Activated CD8-positive, alpha-beta memory T cell treated with anti-CD3 and anti-CD28 coated beads, Interleukin-2, amount 10 ng/mL, durations not matched to agents 7 days and 5 days (primary cell): ENCODE measurements at places on chromosomes 12 and 14. TPM values are rescaled to one million over a fixed set of nuclear protein-coding genes. Genes with fewer than 3 reads are reported as not detected.

The RDH5 gene
- total RNA-seq = 11.1 TPM

DNA sequence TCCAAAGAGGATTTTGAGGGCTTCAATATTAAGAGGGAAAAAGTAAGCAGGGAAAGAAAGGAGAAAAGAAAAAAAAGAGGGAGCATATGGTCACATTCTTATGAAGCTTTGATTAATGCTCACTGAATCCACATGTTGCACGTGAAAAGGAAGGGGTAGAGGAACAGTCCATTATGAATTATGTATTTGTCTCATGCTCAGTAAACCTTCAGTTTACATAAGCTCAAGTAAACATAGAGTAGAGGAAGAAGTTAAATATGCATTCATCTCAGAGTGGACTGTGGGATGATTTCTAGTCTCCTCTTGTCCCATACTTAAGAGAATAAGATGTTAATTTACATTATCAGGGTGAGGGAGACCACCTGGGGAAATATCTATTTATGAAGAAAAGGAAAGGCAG is 334.5 kb downstream of the IPO8 start:
- H3K4me3 ChIP-seq = no peak overlapping the region
- no peaks in the 10 kb centered on the region for H3K27me3 ChIP-seq
- no peak for DNase-seq
- no peaks in the 10 kb centered on the region for H3K36me3 ChIP-seq
- H3K4me1 ChIP-seq = no peaks in the 10 kb centered on the region

The KRT3 gene
- total RNA-seq = not detected

DNA sequence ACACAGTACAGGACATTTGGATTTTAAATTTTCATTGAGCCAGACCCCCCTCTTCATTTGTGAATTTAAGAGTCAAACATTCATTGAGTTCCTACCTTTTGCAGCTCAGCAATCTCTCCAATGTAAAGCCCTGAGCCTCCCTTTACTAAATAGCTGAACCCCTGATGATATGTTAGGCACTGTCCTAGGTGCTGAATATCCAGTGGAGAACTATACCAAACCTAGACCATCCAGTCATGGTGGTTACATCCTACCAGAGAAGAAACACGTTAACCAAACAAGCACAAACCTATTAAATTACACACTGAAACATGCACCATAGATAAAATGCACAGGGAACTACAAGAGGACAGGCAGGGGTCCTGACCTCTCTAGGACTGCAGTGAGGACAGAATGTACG is 1585.3 kb upstream of the TMEM132C start:
- H3K4me1 ChIP-seq = no peaks in the 10 kb centered on the region
- no peak overlapping the region for H3K4me3 ChIP-seq
- H3K36me3 ChIP-seq = no peaks in the 10 kb centered on the region
- no peak overlapping the region for H3K27ac ChIP-seq
- H3K27me3 ChIP-seq = no peaks in the 10 kb centered on the region

DNA sequence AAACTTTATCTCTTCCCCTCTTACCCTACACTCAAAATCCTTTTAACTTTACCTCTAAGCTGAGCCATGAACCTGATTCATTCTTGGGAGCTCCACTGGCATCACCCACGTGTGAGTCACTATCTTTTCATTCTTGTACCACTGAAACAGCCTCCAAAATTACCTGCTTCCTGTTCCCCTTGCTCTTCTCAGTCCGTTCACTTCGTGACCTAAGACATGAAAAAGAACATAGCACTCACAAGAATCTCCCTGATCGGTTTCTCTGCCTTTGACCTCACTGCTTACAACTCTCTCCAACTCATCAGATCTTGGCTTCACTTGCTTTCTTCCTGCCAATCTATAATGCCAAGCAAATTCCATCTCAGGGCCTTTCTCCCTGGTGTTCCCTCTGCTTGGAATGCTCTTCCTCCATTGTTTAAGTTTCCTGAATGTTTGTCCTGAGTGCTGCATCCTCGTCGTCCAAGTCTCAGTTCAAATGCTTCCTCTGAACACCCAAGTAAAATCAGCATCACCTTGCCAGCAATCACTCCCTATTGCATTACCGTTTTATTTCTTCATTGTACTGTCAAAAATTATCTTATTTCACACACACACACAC is 9.2 kb downstream of the GLIPR1 start:
- peaks cover 40% of the 10 kb centered on the region for H3K36me3 ChIP-seq
- peaks cover 50% of the 10 kb centered on the region for H3K4me1 ChIP-seq
- H3K27ac ChIP-seq = peak overlapping the region; percentile 69
- H3K27me3 ChIP-seq = no peaks in the 10 kb centered on the region
- DNase-seq = no peak
- H3K4me3 ChIP-seq = no peak overlapping the region

The MDGA2 gene
- total RNA-seq = not detected

The PROX2 gene
- total RNA-seq = 0.44 TPM

- DNase-seq = no peak
- H3K4me1 ChIP-seq = peaks cover 51% of the 10 kb centered on the region
- peaks cover 65% of the 10 kb centered on the region for H3K36me3 ChIP-seq
- peak overlapping the region; percentile 12 for H3K27ac ChIP-seq
- no peak overlapping the region for H3K4me3 ChIP-seq
These were observed 71.9 kb downstream of the LGMN start for GRCh38 chr14:92676403-92677086.

GRCh38 chr12:56122637-56123036 is 4.6 kb downstream of the ZC3H10 start:
- no peak for DNase-seq
- peaks cover 5% of the 10 kb centered on the region for H3K36me3 ChIP-seq
- H3K27ac ChIP-seq = no peak overlapping the region
- peaks cover 57% of the 10 kb centered on the region for H3K4me1 ChIP-seq
- no peak overlapping the region for H3K4me3 ChIP-seq

GRCh38 chr12:113658006-113658655 is 186.5 kb upstream of the LHX5 start:
- H3K27ac ChIP-seq = no peak overlapping the region
- H3K27me3 ChIP-seq = peaks cover 3% of the 10 kb centered on the region
- H3K4me1 ChIP-seq = no peaks in the 10 kb centered on the region
- H3K36me3 ChIP-seq = no peaks in the 10 kb centered on the region

DNA sequence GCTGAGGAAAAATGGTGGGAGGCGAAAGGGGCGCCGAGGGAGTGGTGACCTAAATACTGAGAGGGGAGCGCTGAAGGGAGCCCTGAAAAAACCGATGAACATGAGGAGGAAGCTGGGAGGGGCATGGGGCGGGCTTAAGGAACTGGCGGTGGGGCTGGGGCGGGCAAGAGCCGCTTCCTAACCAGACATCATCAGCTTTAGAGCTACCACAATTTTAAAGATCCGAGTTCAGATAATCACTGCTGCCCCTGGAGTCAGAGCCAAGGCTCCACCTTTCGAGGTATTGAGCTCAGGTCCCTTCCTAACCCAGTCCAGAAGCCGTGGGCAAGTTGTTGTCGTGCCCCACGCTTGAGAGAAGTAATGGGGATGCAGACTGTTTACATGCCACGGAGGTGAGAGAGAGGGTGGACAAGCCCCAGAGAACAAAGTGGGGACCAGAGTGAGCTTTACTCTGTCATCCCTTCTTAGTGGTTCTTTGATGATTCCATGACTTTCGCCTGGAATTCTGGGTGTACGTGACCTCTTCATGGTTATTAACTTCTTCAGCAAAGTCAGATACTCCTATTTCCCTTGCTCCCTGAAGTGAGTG is 393 bp downstream of the ORMDL2 start:
- H3K27ac ChIP-seq = no peak overlapping the region
- no peaks in the 10 kb centered on the region for H3K27me3 ChIP-seq
- H3K4me1 ChIP-seq = peaks cover 40% of the 10 kb centered on the region
- no peak overlapping the region for H3K4me3 ChIP-seq
- no peak for DNase-seq
- H3K36me3 ChIP-seq = peaks cover 42% of the 10 kb centered on the region

- no peaks in the 10 kb centered on the region for H3K36me3 ChIP-seq
- no peak for DNase-seq
- H3K4me3 ChIP-seq = no peak overlapping the region
- no peaks in the 10 kb centered on the region for H3K27me3 ChIP-seq
- H3K4me1 ChIP-seq = no peaks in the 10 kb centered on the region
- H3K27ac ChIP-seq = no peak overlapping the region
These were observed 236.0 kb upstream of the SYT1 start for GRCh38 chr12:78628491-78629100.

DNA sequence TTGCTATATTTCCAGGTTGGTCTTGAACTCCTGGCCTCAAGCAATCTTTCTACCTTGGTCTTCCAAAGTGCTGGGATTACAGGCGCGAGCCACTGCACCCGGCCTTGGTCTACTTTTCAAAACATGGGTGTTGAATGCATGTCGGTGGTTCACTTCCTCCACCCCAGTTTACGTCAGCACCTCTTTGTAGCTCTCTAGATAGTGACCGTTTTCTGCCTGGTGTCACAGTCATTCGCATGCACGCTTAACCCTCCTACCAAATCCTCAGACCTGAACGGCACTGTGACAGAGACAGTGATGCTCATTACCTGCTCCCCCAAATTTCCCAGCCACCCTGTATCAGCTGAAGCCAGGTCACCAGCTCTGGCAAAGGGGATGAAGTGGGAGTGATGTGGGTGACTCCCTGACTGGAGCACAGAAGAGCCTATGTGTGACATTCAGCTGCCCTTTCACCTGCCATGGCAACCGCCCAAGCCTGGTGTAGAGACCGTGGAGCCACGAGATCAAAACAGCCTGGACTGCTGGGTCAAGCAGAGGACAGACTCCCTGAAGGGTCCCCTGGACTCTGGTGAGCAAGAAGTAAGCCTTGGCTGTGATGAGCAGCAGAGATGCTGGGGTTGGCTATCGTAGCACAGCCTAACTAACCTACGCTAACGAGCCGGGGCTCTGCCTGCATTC is 66.2 kb upstream of the GPR68 start:
- H3K27ac ChIP-seq = peak overlapping the region; percentile 90
- H3K27me3 ChIP-seq = no peaks in the 10 kb centered on the region
- peak overlapping the region; percentile 48 for H3K4me3 ChIP-seq
- DNase-seq = peak; percentile 71
- H3K36me3 ChIP-seq = peaks cover 74% of the 10 kb centered on the region
- peaks cover 58% of the 10 kb centered on the region for H3K4me1 ChIP-seq

DNA sequence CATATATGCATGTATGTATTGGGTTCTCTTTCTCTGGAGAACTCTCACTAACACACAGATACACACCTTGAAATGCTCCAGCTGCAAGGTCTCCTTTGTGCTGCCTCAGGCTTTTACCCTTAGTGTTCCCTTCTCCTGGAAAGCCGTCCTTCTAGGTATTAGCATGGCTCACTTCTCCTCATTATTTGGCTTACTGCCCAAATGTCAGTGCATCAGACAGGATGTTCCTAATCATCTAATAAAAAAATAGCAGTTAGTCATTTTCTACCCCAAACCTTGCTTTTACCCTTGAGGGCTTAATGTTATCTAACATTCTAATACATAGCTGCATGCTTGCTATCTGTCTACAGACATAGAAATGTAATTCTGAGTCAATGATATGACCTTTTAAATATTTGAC is 109.0 kb upstream of the SLC16A7 start:
- H3K27ac ChIP-seq = no peak overlapping the region
- no peaks in the 10 kb centered on the region for H3K4me1 ChIP-seq
- H3K36me3 ChIP-seq = no peaks in the 10 kb centered on the region
- H3K4me3 ChIP-seq = no peak overlapping the region
- no peak for DNase-seq

GRCh38 chr12:2750185-2750584 is 44.6 kb upstream of the FKBP4 start:
- peaks cover 34% of the 10 kb centered on the region for H3K27me3 ChIP-seq
- H3K27ac ChIP-seq = no peak overlapping the region
- H3K36me3 ChIP-seq = no peaks in the 10 kb centered on the region

DNA sequence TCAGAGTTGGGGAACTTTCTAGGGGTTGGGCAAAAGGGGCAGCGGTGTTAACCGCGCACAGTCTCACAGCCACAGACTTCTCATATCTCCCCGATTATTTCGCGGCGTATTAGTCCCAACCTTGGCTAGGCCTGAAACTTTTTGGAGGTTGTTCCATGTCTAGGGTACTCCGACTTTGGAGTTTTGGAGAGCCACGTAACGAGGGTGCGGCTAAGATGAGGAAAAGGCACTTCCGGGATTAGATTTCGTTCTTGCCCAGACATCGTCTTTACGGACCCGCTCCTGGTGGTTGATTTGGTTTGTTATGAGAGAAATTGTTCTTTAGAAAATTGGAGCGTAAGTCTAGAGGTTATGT is 513 bp downstream of the CCNK start:
- H3K27me3 ChIP-seq = no peaks in the 10 kb centered on the region
- peak; percentile 59 for DNase-seq
- peak overlapping the region; percentile 98 for H3K27ac ChIP-seq
- H3K4me1 ChIP-seq = peaks cover 48% of the 10 kb centered on the region

The TCL1B gene
- not detected for total RNA-seq

DNA sequence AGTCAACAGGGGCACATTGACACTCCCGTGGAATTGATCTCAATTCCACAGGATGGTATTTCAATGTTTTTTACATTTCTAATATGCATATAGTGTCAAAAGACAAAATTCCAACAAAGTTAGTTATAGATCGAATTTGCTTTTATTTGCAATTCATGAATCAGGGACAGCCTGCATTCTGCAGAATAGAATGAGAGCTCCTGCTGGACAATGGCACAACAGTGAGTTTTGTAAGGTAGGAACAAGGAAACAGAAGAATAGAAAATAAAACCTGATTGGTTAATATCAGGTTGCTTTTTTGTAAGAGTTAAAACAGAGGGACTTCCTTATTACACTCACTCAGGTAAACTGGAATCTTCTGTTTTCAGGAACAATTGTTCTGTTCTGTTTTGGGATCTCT is 32.8 kb upstream of the NEDD1 start:
- H3K27ac ChIP-seq = no peak overlapping the region
- no peak overlapping the region for H3K4me3 ChIP-seq
- no peak for DNase-seq
- no peaks in the 10 kb centered on the region for H3K36me3 ChIP-seq

The GPR135 gene
- total RNA-seq = 2.1 TPM

DNA sequence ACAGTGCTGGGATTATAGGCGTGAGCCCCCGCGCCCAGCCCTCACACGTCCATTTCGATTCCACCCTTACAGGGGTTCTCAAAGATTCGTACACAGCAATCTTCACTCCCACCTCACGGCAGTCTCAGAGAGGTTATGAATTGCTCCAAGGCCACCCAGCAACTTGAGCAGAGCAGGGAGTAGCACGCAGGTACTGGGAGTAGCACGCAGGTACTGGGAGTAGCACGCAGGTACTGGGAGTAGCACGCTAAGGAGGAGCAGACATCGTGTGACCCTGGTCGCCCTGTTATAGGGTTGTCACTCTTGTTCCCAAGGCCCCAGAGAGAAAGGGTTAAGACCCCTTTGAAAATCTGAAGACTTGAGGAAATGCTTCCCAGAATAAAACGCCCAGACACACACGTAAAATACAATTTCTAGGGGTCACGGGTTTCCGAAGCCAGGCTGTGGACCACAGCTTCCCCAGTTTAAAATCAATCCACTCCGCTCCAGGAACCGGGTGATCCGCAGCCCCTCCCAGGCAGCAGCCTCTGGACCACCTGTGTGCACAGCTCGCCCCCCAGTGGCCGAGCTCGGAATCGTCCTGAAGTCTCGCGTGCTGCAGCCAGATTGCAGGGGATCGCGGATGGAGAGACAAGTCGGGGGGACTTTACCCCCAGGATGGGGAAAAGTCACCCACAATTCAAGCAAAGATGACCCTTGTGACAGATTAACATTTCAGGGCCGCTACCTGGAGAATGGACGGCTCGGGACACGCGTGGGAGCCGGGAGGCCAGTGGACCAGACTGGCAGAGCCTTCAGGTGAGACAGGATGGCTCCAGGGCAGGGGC is 92.0 kb downstream of the SCARB1 start:
- H3K27me3 ChIP-seq = peaks cover 43% of the 10 kb centered on the region
- peaks cover 46% of the 10 kb centered on the region for H3K4me1 ChIP-seq
- H3K27ac ChIP-seq = no peak overlapping the region
- H3K4me3 ChIP-seq = no peak overlapping the region

The CPM gene
- total RNA-seq = 1.1 TPM

GRCh38 chr12:100724071-100724470 is 70.5 kb upstream of the ANO4 start:
- no peak overlapping the region for H3K4me3 ChIP-seq
- no peaks in the 10 kb centered on the region for H3K36me3 ChIP-seq
- H3K27me3 ChIP-seq = peaks cover 16% of the 10 kb centered on the region
